ENCODE measurements at places on chromosomes 16 and 17.

DNA sequence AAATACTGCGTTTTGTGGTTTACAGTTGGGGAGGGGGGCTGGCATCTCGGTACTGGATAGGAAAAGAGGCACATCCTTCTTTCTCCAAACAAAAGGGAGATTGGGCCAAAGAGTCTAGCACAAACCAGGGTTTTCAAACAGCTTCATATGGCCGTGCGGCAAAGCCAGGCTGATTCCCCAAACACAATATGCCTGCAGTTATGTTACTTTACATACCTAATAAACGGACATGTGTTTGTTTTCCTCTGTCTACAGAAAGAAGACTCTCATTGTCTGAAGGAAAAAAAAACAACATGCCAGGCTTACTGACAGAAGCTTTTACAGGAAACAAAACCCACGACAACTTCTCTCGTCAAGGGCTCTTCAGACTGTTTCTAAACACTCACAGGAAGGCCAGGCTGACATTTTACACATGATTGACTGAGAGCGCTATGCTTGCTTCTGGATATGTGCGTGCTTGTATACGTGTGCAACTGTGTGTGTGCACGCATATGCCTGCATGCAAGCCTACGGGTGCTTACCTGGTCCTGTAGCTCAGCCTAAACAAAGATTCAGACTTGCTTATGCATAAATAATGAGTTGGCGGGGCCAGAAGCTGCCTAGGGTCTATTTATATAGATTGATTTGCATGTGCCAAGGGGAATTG lies 461.0 kb upstream of the C16orf82 start:
- no peak for DNase-seq

DNA sequence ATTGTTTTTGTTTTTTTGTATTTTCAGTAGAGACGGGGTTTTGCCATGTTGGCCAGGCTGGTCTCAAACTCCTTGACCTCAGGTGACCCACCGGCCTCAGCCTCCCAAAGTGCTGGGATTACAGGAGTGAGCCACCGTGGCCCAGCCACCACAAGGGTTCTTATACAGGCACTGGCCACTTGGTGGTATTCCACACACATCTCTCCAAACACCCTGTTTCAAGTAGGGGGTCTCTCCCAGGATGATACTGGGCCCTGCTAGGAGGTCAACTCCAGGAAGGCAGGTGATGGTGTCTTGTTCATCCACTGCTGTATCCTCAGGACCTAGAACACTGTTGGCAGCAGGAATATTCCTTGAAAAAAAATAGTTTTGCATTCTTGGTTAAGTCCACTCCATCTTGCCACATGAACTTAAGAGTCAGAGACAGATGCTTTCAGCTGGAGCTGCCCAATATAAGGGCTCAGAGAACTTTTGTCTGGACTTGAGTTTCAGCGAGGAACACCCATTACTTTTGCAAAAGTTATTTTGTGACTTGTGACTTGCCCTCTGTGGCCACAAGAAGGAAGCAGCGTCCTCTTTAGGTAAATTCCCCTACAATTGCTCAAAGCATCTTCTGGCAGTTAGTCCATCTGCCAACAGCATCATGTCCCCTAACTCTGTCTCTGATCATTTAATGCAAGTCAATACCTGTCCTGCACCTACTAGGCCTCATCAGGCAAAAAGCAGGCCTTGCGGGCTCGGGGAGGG lies 7.4 kb upstream of the EEF2K start:
- no peak for DNase-seq

DNA sequence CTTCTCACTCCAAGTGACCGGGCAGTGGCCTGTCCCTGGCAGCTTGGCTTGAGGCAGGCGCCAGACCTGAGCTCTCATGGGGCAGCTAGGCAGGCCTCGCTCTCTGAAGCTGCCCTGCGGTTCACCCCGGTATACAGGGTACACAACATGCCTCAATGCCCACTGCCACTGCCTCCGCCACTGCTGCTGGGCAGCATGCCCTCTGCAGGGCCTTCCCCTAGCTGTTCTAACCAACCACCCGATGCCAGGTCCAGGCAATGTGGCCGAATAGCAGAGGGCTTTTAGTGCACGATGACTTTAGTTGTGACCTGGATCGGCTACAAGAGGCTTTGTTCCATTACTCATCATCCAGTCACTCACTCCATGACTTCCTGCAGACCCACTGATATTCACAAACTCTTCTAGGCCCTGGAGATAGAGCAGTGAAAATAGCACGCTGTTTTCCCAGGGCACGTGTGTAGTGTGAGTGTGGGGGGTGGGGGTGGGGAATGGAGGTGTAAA lies 19.7 kb downstream of the CDC42EP4 start:
- no peak for DNase-seq

- no peak for DNase-seq
Measured at GRCh38 chr16:16095646-16096045, 127.6 kb downstream of the ABCC6 start.

DNA sequence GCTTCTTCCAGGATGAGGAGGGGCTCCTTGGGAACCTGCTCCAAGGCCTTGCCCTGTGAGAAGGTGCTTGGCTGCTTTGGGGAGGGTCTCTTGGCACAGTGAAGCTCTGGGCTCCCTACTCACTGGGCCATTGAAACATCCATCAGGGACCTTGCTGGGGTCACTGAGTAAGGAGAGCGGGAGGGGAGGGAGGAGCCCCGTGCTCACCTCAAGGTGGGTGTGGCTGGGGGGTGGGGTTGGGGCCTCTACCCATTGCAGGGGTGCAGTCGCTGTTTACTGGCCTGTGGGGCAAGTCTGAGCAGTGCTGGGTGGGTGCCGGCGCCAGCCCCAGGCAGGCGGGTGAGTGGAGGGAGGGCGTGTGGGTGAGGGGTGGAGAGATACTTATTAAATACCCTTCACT lies 9.9 kb downstream of the TNS4 start:
- no peak for DNase-seq

Measured in vagina (tissue), 2 donors.